ENCODE measurements at places on chromosomes 5 and 9.
A peak's percentile ranks its signal among the peaks of the same experiment; 100 is the strongest.

DNA sequence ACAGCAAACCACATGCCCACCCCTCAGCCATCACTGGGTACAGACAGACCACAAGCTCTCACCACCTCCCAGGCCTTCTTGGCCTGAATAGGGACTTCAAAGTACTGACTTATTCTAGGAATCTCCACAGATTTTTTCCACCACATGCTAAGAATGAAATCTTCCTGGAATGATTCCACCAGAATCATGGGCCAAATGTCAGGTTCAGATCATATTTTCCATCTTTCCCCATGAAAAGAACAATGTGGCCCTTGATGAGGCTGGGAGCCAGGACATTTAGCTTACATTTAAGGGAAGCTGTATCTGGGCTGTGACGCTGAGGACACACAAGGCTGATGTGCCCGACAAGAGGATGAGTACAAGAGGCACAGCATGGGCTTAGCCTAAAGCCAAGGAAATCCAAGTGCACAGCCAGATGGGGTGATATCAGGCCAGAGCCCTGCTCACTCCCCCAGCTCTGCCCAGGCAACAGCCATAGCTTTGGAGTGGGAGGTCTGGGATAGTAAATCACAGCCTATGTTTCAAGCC is 28.1 kb downstream of the ACSL6 start:
- no peak overlapping the region for H3K27ac ChIP-seq
- no peak for DNase-seq
- H3K4me3 ChIP-seq, result no peak overlapping the region
- no peaks in the 10 kb centered on the region for H3K27me3 ChIP-seq

DNA sequence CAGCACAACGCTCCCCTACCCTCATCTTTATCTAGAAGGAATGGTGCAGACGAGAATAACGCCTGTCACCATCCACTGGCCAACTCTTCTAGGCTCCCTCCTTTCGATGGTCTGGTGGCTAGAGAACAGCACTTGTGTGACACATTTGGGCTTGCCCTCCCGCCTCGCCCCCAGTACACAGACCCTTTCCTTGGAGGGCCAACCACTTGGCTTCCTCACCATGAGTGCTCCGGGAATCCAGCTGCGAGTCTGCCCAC is 1.4 kb downstream of the GNAQ start:
- peak overlapping the region; percentile 97 for H3K27ac ChIP-seq
- peaks cover 73% of the 10 kb centered on the region for H3K4me1 ChIP-seq
- H3K36me3 ChIP-seq, result no peaks in the 10 kb centered on the region
- H3K27me3 ChIP-seq, result no peaks in the 10 kb centered on the region
- H3K4me3 ChIP-seq, result peak overlapping the region; percentile 64

- peak; percentile 71 for DNase-seq
- H3K4me3 ChIP-seq, result no peak overlapping the region
- H3K36me3 ChIP-seq, result peaks cover 34% of the 10 kb centered on the region
- H3K4me1 ChIP-seq, result peaks cover 22% of the 10 kb centered on the region
- H3K27ac ChIP-seq, result peak overlapping the region; percentile 99
Observed at GRCh38 chr5:178215280-178216002, 11.1 kb downstream of the HNRNPAB start.

DNA sequence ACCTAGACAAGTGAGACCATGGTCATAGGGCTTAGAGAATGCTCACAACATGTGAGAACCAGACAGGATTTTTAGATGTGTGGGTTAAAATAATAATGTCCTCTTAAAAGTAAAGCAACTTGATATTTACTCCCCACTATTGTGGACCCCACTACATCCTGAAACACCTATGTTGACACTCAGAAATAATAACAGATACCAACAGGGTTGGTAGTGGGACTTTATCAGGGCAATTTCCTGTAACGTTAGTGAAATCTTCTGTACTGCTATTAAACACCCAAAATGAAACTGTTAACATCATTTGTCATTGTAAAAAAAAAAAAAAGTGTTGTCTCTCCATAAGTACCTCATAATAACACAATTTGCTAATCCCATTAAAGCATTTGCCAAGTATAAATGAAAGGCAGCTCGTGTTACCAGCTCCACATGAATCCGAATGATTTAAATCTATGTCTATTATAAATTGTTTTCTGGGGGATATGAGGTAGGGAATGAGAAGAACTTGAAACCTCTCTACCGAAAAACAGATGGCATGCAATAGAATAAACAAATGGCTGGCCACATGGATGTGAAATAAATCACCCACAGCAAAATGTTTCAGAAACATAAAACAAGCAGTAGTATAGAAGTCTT is 285.9 kb downstream of the ARHGEF28 start:
- H3K27me3 ChIP-seq, result no peaks in the 10 kb centered on the region
- H3K36me3 ChIP-seq, result no peaks in the 10 kb centered on the region
- DNase-seq, result no peak
- H3K4me1 ChIP-seq, result no peaks in the 10 kb centered on the region
- H3K4me3 ChIP-seq, result no peak overlapping the region

DNA sequence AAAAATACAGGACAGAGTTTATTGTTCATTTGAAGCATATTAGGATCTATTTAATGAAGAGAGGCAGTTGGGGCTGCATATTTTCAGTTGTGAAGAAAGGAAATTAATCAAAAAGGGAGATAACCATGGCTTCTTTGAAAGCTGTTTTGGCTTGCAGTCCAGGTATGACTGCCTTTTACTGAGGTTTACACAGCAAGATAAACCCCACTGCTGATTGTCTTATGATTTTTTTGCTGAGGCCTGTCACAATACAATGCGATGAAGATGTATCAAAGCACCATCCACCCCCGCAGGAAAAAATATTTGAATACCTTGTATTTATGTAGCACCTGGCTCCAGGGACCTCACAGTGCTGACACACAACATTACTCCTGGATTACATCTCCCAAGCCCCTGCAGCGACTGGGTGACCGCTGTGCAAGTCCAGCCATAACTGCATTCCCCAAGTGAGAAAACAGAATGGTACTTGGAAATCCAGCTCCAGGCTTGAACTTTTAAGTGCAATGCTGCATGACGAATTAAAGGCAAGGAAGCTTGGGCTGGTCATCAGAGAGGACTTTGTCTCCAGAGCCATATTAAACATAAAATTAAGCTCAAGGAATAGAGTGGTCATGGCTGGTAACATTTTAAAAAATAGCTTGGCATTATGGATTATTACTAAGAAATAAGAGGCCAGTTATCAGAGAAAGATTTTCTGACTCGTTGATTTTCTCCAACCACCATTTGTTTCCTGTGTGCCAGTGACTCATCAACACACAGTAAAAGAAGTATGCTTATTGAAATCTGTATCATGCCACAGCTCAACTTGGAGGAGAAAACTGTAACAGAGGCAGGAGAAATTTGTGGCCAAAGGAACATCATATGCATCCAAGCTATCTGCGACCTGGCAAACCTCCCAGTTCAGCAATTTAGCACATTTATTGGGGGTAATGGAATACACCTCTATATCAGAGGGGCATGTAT is 374.2 kb downstream of the MAN2A1 start:
- no peak overlapping the region for H3K27ac ChIP-seq
- DNase-seq, result no peak
- H3K4me3 ChIP-seq, result no peak overlapping the region
- H3K4me1 ChIP-seq, result no peaks in the 10 kb centered on the region

GRCh38 chr5:58459146-58460001 is 512 bp downstream of the PLK2 start:
- peak overlapping the region; percentile 85 for H3K4me3 ChIP-seq
- peaks cover 10% of the 10 kb centered on the region for H3K4me1 ChIP-seq
- no peaks in the 10 kb centered on the region for H3K27me3 ChIP-seq
- peak; percentile 29 for DNase-seq
- no peaks in the 10 kb centered on the region for H3K36me3 ChIP-seq

DNA sequence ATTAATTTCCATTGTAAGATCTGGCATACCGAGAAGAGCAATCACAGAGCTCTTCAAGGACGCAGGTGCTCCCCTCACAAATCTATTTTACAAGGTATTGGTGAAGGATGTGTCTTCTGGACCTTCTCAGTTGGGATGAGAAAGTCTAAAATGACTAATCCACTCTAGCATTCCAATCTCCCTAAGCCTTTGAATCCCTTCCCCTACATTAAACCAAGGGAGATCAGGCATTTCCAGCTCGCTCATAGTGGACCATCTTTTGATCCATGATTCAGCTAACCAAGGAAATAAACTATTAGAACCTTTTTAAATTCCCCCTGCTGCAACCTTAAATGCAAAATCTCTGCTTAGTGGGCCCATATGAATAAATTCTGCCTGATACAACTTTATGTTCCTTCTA is 95.9 kb upstream of the FBN2 start:
- H3K4me1 ChIP-seq, result no peaks in the 10 kb centered on the region
- H3K4me3 ChIP-seq, result no peak overlapping the region
- no peaks in the 10 kb centered on the region for H3K27me3 ChIP-seq
- DNase-seq, result no peak
